ENCODE measurements at places on chromosomes 12 and 14. TPM values are rescaled to one million over a fixed set of nuclear protein-coding genes. Genes with fewer than 3 reads are reported as not detected.

- DNase-seq = peak; percentile 52
- peak overlapping the region; percentile 85 for H3K4me3 ChIP-seq
- H3K4me1 ChIP-seq = peaks cover 20% of the 10 kb centered on the region
- H3K27me3 ChIP-seq = peaks cover 35% of the 10 kb centered on the region
- no peak overlapping the region for H3K27ac ChIP-seq
Observed at GRCh38 chr12:67068761-67069450, 200.3 kb upstream of the CAND1 start.

- H3K4me3 ChIP-seq = no peak overlapping the region
- H3K27ac ChIP-seq = no peak overlapping the region
- H3K4me1 ChIP-seq = peaks cover 10% of the 10 kb centered on the region
- no peak for DNase-seq
- H3K27me3 ChIP-seq = no peaks in the 10 kb centered on the region
Observed at GRCh38 chr12:106801167-106801708, 26.8 kb downstream of the RIC8B start.

DNA sequence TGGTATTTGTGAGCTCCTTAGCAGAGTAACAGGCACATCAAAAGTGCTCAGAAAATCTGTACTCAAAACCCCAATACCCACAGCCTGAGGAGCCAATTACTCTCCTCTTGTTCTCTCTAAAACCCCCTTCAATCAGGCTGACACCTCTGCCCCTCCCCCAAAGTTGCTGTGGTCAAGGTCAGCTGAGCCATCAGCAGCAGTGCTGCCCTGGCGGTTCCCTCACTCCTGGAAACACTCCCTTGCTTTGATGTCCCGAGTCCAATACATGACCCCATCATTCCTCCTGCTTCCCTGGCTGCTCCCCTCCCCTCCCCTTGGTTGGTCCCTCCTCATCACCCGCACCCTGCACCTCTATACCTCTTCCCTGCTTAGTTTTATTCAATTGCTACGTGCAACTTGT, 57.2 kb upstream of the C14orf132 start:
- no peak overlapping the region for H3K4me3 ChIP-seq
- no peaks in the 10 kb centered on the region for H3K36me3 ChIP-seq
- DNase-seq = no peak
- H3K4me1 ChIP-seq = no peaks in the 10 kb centered on the region
- H3K27ac ChIP-seq = no peak overlapping the region

TRHDE gene
- not detected for total RNA-seq

- no peak overlapping the region for H3K4me3 ChIP-seq
- H3K4me1 ChIP-seq = peaks cover 2% of the 10 kb centered on the region
- H3K27me3 ChIP-seq = peaks cover 12% of the 10 kb centered on the region
- no peak overlapping the region for H3K27ac ChIP-seq
- H3K36me3 ChIP-seq = no peaks in the 10 kb centered on the region
Observed at GRCh38 chr14:100589071-100589759, 2.0 kb upstream of the BEGAIN start.

GRCh38 chr12:93502802-93503623, 35.7 kb downstream of the MRPL42 start:
- no peaks in the 10 kb centered on the region for H3K27me3 ChIP-seq
- H3K27ac ChIP-seq = no peak overlapping the region
- H3K4me3 ChIP-seq = no peak overlapping the region

INSM2 gene
- not detected for total RNA-seq

DNA sequence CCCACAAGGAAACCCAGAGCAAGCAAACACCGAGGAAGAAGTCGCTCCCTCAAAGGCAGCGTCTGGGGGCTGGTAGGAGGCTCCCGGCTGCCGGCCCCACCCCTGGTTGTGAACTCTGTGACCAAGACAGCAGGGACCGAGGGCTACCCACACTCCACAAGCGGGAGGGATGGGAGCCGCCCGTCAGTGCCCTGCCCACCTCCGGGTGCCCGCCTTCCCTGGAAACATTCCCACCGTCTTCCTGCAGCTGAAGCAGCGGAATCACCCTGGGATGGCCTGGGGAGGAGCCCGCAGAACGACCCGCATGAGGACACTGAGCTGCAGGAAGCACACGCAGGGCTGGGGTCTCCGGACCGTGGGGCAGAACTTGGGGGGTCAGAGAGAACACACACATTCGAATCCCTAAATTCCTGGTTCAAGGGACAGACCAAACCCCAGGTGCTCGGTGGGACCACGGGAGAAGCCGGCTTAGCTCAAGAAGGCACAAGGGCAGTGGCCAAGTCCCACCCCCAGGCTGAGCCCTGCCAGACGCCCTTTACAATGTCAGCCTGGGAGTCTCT, 33.5 kb upstream of the C14orf180 start:
- H3K4me3 ChIP-seq = no peak overlapping the region
- no peak for DNase-seq
- no peak overlapping the region for H3K27ac ChIP-seq
- no peaks in the 10 kb centered on the region for H3K4me1 ChIP-seq

DNA sequence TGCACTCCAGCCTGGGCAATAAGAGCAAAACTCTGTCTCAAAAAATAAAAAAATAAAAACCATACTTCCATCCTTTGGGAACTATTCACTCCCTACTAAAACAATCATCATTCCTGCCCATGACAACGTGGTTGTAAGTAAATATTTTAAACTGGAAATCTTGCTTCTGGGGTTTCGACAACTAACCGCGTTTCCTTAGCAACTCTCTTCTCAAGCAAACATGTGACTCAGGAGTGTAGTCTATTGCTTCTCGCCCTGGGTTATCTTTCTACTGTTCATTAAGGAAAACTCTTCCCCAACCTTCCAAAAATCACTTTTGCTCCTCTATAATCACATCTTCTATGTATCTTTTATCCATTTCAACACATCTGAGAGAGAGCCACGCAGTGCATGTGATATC, 21.8 kb downstream of the APPL2 start:
- H3K27me3 ChIP-seq = no peaks in the 10 kb centered on the region
- no peaks in the 10 kb centered on the region for H3K4me1 ChIP-seq
- peaks cover 31% of the 10 kb centered on the region for H3K36me3 ChIP-seq

DNA sequence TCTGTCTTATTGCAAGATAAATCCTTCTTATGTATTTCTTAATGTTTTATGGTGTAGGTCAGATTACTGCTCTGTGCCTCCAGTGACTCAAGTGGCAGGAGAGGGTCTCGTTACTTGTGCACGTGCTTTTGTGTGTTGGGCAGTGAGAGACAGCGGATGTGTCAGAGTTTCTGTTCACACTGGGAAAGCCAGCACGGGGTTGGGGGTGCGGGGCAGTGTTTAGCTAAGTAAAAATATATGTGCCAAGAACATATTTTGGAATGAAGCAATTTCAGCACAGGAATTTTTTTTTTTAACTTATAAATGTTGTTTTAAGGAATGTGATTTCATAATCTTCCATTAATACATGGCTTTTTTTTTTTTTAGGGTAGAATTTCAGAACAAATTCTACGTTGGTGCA, 4.5 kb upstream of the DNAH10 start:
- peaks cover 38% of the 10 kb centered on the region for H3K36me3 ChIP-seq
- H3K4me3 ChIP-seq = no peak overlapping the region
- H3K27me3 ChIP-seq = no peaks in the 10 kb centered on the region
- no peak for DNase-seq
- peaks cover 4% of the 10 kb centered on the region for H3K4me1 ChIP-seq

DNA sequence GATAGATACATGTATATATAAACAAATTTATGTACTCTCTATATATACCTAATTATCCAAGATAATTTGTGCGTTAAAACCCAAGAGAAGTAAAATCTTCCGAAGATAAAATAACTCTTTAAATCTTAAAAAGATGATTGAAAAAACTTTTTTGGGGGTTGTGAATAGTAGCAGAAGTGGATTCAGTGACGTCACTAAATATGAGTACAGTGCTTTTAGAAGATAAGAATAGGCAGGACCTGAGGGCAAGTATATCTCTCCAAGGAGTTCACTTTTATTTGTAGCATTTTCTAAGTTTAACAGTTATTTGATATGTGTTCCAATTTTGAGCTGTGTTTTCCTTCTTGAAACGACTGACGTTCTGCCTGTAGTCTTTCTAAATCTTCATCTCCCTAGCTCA, 319.8 kb downstream of the PPFIA2 start:
- no peaks in the 10 kb centered on the region for H3K27me3 ChIP-seq
- no peaks in the 10 kb centered on the region for H3K36me3 ChIP-seq
- DNase-seq = no peak
- H3K4me1 ChIP-seq = no peaks in the 10 kb centered on the region
- no peak overlapping the region for H3K4me3 ChIP-seq

GRCh38 chr12:52285172-52285745, 6.1 kb downstream of the KRT81 start:
- no peak overlapping the region for H3K27ac ChIP-seq
- no peaks in the 10 kb centered on the region for H3K27me3 ChIP-seq
- H3K4me1 ChIP-seq = no peaks in the 10 kb centered on the region
- no peak overlapping the region for H3K4me3 ChIP-seq
- no peaks in the 10 kb centered on the region for H3K36me3 ChIP-seq
- DNase-seq = no peak
